ENCODE measurements at places on chromosomes 3 and 15. TPM values are rescaled to one million over a fixed set of nuclear protein-coding genes. Genes with fewer than 3 reads are reported as not detected.

The GJD2 gene
- 6.8 TPM for polyA plus RNA-seq

The CFAP92 gene
- 0.34 TPM for polyA plus RNA-seq

The NANOGP8 gene
- polyA plus RNA-seq, result not detected

The CATSPER2 gene
- 8.9 TPM for polyA plus RNA-seq

The COMMD2 gene
- 19.8 TPM for polyA plus RNA-seq

The APOD gene
- 38.2 TPM for polyA plus RNA-seq

The GALNT15 gene
- 1.0 TPM for polyA plus RNA-seq

The PLA1A gene
- not detected for polyA plus RNA-seq

The RBP2 gene
- not detected for polyA plus RNA-seq

The CA12 gene
- 87.1 TPM for polyA plus RNA-seq

The PLSCR5 gene
- polyA plus RNA-seq, result not detected

The ITIH1 gene
- not detected for polyA plus RNA-seq

The CCR8 gene
- not detected for polyA plus RNA-seq

The GOLGA8H gene
- not detected for polyA plus RNA-seq

The GPR149 gene
- polyA plus RNA-seq, result not detected

The ATG7 gene
- 17.4 TPM for polyA plus RNA-seq

The TGFBR2 gene
- polyA plus RNA-seq, result 1.2 TPM

The TRIM42 gene
- polyA plus RNA-seq, result not detected
